ENCODE measurements at places on chromosomes 6 and 20.

GRCh38 chr20:24672181-24672880, 202.9 kb downstream of the SYNDIG1 start:
- DNase-seq: no peak

- no peak for DNase-seq
Measured at GRCh38 chr20:22403022-22403631, 181.2 kb downstream of the FOXA2 start.

DNA sequence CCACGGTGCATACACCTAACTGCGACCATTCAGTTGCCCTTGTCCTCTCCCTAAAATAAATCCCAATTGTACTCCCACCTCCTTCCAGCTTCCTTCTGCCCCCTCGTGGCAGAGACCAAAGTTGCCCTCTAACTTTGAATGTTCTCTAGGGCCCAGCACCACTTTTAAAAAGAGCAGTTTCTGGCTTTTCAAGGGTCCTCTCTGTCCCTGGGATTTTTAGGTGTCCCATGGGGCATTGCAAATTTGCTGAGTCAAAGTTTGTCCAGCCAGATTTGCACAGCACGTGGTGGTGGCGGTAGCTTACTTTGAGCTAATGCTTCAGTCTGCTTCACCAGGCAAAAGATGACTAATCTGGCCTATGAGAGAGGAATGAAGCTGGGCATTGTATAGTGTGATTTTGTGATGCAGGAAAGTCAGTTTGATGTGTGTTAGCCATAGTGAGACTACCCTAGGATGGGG, 100.2 kb downstream of the PERP start:
- DNase-seq: peak; percentile 56

GRCh38 chr20:8540466-8540865, 408.4 kb downstream of the PLCB1 start:
- no peak for DNase-seq

DNA sequence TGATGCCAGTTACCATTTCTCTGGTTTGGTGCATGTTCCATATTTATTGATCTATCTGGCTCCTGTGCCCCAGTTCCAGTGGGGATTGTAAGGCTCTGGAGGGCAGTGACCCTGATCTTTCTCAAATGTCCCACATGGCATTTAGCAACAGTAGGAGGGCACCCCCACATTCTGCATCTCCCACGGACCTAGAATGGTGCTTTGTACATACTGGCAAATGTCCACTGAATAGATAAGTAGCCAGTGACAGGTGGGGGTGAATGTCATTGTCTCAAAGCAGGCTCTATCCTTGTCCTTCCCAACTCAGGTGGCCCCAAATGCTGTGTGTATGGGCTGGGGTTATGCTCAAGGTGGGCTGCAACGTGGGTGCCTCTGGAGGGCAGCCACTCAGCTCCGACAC, 84.2 kb downstream of the TMEM242 start:
- no peak for DNase-seq

All from H4 (cell line).